ENCODE measurements at places on chromosomes 5 and 9.

GRCh38 chr5:14869233-14869632, 2.3 kb downstream of the ANKH start:
- DNase-seq, result no peak

GRCh38 chr5:72283358-72283757, 36.7 kb downstream of the MRPS27 start:
- DNase-seq, result no peak

DNA sequence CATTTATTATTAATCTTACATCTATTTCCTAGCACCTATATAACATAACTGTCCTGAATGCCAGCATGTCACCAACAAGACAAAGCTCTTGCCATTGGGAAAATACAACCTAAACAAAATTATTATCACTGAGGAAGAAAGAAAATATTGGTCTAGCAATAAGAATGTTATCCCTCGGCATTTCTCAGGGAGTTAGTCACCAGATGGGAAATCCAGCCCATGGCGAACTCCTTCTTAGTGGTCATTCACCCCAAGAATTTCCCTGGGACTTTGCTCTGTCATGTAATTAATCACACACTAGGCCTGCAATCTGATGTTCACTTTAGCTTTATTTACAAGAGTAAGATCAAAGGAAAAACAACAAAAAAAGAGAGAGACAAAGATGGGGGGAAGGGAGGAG, 56.1 kb upstream of the TAS2R1 start:
- DNase-seq, result no peak

- DNase-seq, result no peak
These were observed 20.0 kb downstream of the CLTA start for GRCh38 chr9:36210722-36211121.

GRCh38 chr9:114313186-114313585, 9.7 kb upstream of the ORM1 start:
- DNase-seq, result no peak

- no peak for DNase-seq
These were observed 571.8 kb upstream of the CDH18 start for GRCh38 chr5:20559845-20560244.

- no peak for DNase-seq
These were observed 26.4 kb upstream of the NTNG2 start for GRCh38 chr9:132135456-132135855.

- no peak for DNase-seq
These were observed 85.8 kb upstream of the IL6ST start for GRCh38 chr5:56080375-56081052.

DNA sequence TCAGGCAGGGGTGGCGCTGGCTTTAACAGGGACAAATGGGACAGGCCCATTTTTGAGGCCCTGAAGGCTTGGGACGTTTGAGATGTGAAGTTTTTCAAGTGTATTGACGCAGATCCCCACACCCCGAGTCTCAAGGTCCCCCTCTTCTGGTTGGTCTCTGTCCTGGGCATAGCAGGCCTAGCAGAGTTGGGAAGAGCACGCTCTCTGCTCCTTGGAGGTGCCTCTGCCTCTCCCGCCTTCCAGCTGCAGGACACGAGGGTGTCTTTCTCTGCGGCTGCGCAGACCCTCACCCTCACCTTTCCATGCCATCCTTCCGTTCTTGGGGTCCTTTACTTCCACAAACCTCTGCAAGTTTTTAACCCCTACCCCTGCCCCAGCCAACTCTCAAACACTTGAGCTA, 18.6 kb downstream of the ADAMTSL2 start:
- DNase-seq, result no peak

GRCh38 chr5:145293716-145294115, 541.4 kb downstream of the PRELID2 start:
- no peak for DNase-seq

- no peak for DNase-seq
These were observed 16.5 kb downstream of the AGXT2 start for GRCh38 chr5:35031276-35031675.

GRCh38 chr5:172743112-172743959, 27.7 kb downstream of the DUSP1 start:
- DNase-seq, result no peak

DNA sequence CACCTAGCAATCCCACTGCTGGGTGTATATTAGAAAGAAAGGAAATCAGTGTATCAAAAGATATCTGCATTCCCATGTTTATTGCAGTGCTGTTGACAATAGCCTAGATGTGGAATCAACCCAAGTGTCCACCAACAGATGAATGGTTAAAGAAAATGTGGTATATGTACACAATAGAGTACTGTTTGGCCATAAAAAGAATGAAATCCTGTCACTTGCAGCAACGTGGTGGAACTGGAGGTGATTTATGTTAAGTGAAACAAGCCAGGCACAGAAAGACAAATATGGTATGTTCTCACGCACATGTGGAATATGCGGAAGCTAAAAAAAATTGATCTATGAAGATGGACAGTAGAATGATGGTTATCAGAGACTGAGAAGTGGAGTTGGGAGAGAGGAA, 221.6 kb upstream of the DAP start:
- no peak for DNase-seq

DNA sequence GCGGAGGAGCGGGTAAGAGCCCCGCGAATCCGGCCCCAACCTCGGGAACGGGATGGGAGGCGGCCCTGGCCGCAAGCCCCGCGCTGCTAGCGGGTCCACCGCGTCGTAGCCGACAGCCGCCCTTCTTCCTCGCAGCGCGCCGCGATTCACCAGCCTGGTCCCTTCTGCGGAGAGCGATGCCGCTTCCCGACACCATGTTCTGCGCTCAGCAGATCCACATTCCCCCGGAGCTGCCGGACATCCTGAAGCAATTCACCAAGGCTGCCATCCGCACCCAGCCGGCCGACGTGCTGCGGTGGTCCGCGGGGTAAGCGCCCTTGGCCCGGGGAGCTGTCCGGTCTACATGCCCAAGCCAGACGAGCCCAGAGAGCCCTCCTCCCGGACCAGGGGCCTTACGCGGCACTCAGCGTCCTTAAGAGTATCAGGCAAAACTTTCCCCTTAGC, 335 bp downstream of the ROPN1L start:
- no peak for DNase-seq

- DNase-seq, result no peak
These were observed 15.8 kb upstream of the LCP2 start for GRCh38 chr5:170313344-170313743.

DNA sequence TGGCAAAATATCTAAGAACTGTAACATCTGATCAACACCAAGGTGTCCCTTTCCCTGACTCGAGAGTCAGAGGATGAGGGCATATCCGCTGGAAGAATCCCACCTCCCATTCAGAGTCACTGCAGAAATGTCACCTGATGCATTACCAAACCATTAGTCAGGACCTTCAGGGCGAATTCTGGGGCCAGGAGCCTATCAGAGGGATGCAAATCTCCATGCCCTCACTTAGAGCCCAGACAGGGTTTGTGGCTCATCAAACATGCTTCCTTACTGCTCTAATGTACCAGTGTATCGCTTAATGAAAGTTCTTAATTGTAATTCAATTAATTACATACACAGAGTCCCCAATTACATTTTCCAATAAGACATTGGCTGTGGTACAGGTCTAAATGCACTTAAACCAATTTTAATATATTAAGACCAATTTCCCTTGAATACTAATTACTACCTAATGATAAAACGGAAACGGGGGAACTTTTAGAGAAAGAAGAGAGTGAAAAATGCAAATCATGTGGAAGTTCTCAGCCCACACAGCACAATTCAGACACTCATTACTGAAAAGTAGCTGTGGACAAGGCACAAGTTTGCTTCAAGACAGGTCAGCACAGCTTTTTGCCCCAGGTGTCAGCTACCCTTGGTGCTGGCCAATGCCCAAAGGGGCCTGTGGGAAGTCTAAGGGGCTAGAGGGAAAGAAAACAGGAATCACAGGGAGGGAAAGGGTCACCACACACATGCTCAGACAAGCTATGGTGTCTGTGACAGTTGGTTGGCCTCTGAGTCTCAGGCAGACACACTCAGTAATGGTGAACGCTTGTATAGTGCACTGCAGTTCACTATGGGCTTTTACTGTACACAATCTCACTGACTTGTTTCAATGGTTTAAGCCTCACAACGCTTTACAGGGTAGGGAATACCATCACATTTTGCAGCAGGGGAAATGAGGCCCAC, 211.6 kb downstream of the MAPKAP1 start:
- DNase-seq, result no peak

GRCh38 chr9:70392189-70392588, 22.3 kb downstream of the KLF9 start:
- DNase-seq, result peak; percentile 14

GRCh38 chr9:23375511-23375910, 450.5 kb downstream of the ELAVL2 start:
- no peak for DNase-seq

- DNase-seq, result no peak
These were observed 26.8 kb downstream of the TRIP13 start for GRCh38 chr5:919356-920000.

- DNase-seq, result no peak
These were observed 119.3 kb downstream of the RPS23 start for GRCh38 chr5:82158755-82159413.

- no peak for DNase-seq
These were observed 6.3 kb downstream of the CLPTM1L start for GRCh38 chr5:1338506-1339070.

- no peak for DNase-seq
These were observed 81.8 kb downstream of the ZNF618 start for GRCh38 chr9:113957821-113958341.

DNA sequence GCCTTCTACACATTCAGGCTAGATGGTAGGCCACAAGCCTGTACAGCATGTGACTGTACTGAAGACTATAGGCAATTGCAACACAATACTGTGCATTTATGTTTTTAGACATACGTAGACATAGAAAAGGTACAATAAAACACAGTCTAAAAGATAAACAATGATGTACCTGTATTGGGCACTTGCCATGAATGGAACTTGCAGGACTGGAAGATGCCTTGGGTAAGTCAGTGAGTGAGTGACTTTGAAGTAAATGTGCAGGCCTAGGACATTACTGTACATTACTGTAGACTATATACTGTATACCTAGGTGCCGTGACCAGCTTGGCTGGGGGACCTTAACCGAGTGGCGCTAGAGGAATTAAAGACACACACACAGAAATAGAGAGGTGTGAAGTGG, 53.1 kb downstream of the CTSL start:
- no peak for DNase-seq

- DNase-seq, result no peak
These were observed 59.4 kb upstream of the NEK6 start for GRCh38 chr9:124198331-124198730.

DNA sequence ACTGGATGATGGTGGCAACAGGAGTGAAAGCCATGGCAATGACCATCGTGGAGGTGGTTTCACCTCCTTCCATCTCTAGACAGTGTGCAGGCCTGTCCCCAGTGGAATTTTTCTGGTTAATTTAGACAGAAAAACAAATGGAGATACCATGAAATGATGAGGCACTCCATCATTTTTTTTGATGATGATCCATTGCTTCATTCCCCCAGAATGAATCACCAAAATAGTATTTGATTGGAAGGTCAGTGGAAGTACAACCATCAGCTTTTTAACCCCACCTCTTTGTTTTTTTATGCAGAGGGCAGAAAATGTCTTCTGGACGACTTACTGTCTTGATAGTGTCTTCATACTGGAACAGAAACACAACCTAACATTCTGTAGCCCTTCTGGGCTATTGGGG, 42.6 kb upstream of the ADRA1B start:
- DNase-seq, result no peak

DNA sequence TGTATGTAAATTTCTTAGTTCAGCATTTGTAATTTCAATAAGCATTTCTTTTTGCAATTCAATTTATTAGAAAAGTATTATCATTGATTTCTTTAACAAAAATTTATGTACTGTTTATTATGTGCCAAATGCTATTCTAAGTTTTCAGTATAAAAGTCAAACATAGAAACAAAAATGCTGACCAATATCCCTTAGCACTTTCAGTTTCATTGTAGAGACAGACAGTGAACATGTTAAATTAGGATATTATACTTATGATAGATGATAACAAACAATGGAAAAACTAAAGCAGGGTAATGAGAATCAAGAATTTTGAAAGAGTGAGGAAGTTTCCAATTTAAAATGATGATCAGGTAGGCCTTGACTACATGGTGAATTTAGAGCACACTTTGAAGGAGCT, 1106.0 kb downstream of the TAF11L14 start:
- no peak for DNase-seq

- DNase-seq, result no peak
These were observed 64.3 kb upstream of the PSD2 start for GRCh38 chr5:139731281-139731680.

DNA sequence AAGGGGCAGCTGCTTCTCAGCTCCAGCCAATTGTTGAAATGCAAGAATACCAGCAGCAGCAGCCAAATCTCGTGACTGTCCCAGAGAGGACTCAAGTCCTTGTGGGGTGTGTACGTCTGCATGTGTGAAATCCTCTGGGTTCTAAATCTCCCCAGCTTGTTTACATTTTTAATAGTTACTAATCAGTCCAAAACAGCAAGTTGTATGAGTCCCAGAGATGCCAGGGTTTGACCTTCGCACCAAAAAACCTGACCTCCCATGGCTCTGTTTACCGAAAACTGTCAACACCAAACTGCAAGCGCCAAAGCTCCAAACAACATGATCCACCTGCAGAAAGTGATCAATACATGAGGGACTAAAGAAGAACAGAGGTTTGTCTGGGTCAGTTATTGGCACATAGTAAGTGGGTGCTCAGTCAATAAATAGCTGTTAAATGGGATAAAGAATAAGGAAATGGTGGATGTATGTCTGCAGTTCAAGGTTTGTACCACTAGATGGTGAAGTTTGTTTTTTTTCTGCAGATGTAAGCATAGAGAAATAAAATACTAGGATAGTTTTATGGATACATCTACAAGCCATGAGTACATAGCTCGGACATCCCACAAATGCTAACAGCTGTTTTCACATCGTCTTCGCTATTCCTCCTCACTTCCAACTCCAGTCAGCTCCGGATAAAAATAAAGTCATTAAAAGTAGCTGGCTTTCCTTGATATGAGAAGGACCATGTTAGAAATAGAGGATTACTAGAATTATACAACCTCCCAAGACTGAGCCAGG, 85.3 kb upstream of the ADRB2 start:
- peak; percentile 81 for DNase-seq

- DNase-seq, result no peak
These were observed 617.5 kb upstream of the GRIN3A start for GRCh38 chr9:102355982-102356381.

GRCh38 chr9:127344368-127345000, 52.5 kb upstream of the SLC2A8 start:
- DNase-seq, result no peak

DNA sequence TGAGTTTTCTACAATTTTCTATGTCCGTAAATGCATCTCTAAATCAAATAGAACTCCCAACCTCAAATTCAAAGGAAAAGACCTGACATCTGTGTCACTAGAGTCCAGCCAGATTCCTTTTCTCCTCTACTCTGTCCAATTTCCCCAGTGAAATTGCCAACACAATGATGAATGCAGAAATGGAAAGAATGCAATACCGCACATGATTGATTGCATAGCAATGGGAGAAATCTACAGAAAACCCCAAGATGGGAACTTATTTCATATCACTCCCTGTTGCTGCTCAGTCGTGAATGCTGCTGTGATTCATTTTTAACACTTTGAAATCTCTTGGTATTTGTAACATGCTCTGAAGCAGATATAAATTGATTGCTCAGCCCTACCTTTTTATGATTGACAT, 355.1 kb upstream of the TUSC1 start:
- DNase-seq, result no peak

- peak; percentile 49 for DNase-seq
These were observed at the start of gene PCDHB7 for GRCh38 chr5:141172381-141173204. Gene PCDHB7 (plus strand): TSS chr5:141172644. CDS start chr5:141172836, 192 bp downstream.

GRCh38 chr9:105883847-105884246, 189.5 kb downstream of the TMEM38B start:
- DNase-seq, result peak; percentile 78

- DNase-seq, result peak; percentile 89
These were observed 13.1 kb downstream of the NR6A1 start for GRCh38 chr9:124758061-124758460.

GRCh38 chr5:1374679-1375055, 29.8 kb upstream of the CLPTM1L start:
- no peak for DNase-seq

All from NB4 (cell line).